GM18507 (cell line): ENCODE measurements at places on chromosomes 12 and 14.

- DNase-seq = no peak
These were observed 106.4 kb upstream of the TBX5 start for GRCh38 chr12:114512351-114512750.

DNA sequence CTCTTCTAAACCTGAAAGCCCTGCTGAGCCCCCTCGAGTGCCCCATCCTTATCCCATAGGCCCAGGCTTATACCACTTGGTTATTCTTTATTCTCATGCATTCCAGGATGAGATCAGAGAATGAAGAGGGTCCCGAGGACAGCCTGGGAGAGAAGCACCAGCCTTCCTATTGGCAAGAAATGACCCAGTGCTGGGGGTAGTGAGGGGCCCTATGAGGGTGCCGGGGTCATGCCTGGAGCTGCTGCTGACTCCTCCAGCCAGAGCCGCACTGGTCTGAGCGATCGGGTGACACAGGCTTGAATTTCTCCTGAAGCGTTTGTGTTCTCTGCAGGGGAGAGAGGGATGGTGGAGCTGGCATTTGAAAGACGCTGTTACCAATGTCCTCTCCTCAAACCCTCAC is 18.1 kb downstream of the MORN3 start:
- DNase-seq = no peak

DNA sequence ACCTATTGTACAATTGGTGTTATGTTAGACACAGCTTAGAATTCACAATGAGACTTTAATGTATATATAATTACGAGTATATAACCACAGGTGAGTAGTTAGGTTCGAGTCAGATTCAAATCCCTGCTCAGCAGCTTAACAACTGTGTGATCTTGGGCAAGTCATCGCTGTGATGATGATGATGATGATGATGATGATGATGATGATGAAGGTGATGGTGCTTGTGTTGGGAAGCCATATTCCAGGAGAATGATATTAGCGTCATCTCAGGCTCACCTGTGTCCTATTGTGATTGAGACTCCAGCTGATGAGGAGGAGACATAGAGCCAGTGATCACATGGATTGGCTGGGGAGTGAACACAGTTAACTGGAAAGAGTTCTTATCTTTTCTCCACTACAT is 16.5 kb downstream of the RFX4 start:
- no peak for DNase-seq

GRCh38 chr14:24838945-24839616 is 205.1 kb upstream of the GZMB start:
- no peak for DNase-seq

DNA sequence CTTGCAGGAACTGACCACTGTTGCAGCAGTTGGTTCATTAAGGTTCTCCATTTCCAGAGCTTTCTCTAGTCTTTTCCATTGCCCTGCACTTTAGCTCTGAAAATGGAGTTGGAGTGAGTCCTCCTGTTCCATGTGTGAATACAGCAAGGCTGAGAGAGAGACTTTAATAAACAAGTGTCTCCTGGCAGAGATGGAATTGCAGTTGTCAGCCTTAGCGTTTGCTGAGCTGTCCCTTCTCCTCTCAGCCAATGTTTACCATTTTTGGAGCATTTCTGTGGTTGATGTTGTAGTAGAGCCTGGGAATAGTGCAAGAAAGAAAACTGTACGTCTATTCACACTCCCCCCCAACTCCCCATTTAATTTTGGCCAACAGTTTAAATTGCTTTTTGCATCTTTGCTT is 7.5 kb upstream of the MANSC4 start:
- no peak for DNase-seq

GRCh38 chr12:116727891-116728290 is 10.0 kb downstream of the SPRING1 start:
- no peak for DNase-seq

DNA sequence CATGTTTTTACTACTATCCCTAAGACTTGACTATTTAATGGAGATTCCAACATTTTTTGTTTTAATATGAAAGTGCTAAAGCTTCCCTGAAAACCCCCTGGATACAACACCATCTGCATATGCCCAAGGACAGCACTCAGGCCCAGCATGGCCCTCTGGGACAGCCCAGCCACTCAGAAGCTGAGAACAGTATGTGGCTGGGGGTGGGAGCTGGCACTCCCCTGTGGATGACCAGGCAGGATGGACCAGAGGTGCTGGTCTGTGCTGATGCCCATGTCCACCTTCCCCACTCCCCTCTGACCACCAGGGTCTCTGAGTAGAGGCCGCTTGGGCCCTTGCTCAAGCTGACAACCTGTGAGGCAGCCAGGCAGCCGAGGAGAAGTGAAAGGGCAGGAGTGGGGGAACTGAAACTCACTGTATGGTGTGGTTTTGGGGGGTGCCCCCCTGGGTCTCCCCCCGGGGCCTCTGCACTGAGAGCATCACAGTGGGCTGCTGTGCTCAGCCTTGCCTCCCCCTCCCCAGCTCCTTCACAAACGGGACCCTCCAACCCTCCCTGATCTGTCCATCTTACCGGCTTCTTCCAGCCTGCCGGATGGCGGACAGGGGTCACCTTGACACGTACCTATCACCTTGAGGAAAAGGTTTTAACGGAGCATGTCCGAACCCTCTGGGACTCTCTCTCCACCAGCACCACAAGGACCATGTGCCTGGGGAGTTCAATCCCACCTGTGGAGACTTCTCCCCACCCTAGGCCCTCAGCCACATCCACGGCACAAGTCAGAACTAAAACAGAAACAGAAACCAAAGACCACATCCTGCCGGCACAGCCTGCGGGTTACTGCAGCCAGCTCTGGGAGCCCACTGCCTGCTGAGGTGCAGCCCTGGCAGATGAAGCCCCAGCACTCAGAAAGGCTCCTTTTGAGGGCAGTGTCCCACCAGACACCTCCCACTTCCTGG is at the start of gene TMEM229B:
Gene TMEM229B, minus strand, starts transcription at position 785 of the 957 bp plus-strand sequence. CDS start 14,798 bp downstream, outside the sequence.
- DNase-seq = peak; percentile 88

DNA sequence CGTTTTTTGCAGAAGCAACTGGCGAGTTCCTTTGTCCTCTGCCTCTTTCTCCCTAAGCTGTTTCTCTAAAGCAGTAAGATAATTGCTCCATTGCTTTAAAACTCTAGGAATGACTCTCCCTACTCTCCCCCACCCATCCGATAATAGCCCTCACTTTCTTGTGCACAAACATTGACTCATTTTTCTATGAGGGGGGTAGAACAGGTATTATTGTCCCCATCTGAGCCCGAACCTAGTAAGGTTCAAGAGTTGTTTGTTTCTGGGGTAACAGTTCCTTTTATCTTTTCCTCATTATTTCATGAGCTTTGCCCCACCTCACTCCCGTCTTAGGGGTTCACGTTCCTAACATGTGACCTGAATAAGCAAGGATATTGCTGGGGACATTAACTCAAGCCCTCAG is 190.6 kb downstream of the EMP1 start:
- no peak for DNase-seq

- DNase-seq = no peak
These were observed 11.4 kb downstream of the ANKRD9 start for GRCh38 chr14:102497998-102498677.

- no peak for DNase-seq
These were observed 83.7 kb upstream of the PCNX4 start for GRCh38 chr14:60008042-60008441.
